ENCODE measurements at places on chromosomes 1 and 21. TPM values are rescaled to one million over a fixed set of nuclear protein-coding genes. Genes with fewer than 3 reads are reported as not detected.

- no peak for DNase-seq
Measured at GRCh38 chr1:119139403-119139802, 1.1 kb downstream of the WARS2 start.

GRCh38 chr1:207885129-207886032 is 25.5 kb downstream of the CD34 start:
- peak; percentile 76 for DNase-seq

GRCh38 chr1:207983044-207983635 is 72.2 kb upstream of the CD34 start:
- no peak for DNase-seq

DNA sequence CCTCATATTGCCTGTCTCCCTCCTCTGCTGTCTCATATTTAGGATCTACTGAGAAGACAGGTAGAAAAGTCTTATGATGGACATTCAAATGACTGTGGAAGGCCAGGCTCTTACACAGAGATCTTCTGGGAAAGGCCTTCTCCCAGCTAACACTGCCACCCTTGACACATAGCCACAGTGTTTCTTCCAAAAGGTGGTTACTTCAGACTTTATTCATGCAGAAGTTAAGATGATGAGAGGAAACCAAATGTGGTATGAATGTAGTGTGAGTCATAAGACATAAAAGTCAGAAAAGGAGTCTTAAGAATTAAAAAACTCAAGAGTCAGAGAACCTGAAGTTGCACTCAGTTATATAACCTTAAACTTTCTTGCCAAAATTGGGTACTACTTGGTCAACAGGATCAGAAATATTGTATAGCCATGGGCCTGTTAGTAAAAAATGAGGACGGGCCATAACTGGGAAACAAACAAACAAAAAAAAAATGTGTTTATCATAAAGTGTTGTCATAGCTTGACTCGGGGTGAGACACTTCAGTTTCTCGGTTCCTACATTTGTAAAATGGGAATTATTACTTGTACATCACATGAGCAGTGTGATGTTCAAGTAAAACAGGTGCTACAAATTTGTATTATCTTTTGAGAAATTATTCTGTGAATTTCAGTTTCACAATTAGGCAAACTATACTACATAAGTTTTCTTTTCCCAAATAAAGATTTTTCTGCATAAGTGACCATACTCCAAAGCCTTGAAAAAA is 1.2 kb upstream of the DENND1B start:
- no peak for DNase-seq

- no peak for DNase-seq
Measured at GRCh38 chr1:228174482-228175315, 9.1 kb downstream of the IBA57 start.

DNA sequence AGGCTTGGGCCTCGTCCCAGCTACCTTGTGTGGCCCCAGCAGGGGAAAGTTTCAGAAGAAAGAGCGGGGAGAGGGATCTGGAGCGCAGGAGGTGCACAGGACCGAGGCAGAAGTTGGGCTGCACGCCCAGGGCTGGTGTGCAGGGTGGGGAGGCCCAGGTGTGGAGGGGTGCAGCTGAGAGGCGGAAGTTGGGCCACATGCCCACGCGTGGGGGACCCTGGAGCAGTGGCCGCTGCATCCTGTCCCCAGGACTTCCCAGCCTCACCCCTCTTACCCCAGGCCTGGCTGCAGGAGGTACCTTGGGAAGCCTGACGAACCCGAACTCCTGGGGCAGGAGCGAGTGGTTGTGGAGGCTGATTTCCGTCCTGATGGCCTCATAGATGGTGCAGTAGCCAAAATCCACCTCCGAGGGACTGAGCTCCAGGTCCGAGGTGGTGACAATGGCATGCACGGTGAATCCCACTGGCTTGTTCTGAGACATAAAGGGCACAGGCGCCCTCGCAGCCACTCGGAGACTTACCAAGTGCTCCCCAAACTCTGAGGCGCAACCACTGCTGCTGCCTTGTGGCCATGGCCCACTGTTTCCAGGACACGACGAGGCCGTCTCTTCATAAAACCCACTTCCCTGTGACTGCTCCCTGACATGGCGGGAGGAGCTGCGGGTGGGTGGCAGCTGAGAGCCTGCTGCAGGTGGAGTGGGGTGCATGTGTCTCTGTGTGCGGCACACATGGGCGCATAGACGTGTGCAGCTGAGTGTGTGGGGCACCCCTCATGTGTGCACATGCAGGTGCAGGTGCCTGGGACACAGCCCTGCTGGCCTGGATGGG is 20.4 kb upstream of the TMEM52 start:
- DNase-seq: no peak

DNA sequence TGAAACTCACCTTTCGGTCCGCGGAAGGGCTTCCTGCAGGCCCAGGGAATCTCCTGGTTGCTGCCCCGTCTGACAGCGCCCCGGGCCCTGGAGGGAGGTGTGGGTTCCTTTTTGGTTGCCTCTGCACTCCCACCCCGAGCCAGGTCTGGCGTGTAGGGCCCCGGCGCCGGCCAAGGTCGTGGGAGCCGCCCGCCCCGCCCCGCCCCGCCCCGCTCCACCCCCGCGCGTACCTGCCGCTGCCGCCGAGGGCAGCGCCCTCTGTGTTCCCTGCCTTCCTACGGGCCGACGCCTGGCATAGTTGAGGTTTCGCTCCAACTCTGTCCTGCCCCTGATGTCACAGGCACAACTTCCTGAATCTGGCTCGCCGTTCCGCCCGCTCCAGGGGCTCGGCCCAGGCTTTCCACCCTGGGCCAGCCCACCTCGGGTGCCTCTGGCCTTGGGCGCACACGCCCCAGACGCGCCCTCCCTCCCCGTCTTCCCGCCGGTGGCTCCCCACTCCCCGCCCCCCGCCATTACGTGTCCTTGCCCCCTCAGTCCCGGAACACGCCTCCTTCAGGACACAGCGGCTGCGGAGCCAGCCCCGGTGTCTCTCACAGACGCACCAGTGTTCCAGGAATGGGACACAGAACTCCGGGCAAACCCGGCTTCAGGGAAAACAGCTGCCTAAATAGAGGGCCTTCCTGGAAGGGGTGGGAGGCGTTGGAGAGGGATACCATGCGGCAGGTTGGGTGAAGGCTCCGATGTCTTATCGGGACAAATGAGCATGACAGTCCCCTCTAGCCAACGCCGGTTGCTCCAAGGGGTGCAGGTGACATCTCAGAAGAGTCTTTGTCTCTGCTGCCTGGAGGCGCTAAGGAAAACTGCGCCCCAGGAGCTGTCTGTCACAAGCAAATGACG is at the start of gene KIAA0040:
Gene KIAA0040 (minus strand): TSS at position 147 of the 897 bp plus-strand sequence. CDS start 31,763 bp downstream, outside the sequence.
- DNase-seq: peak; percentile 32

DNA sequence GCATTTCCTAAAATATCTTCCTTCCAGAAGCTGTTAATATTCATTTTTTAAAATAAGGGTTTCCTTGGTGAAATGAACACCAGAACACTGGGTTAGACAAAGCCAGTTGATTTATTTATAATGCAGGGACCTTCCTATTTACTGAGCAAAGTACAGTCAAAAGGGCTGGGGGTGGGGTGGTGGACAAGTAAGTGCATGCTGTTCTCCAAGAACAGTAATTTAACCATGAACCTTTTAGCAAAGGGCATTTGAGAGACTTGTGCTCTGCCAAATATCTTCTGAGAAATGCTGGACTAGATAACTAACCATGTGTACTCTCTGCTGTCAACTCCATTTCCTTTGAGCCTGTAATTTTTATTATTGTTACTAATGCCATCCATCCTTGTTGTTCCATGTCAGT is 100.2 kb downstream of the OMA1 start:
- DNase-seq: no peak

- DNase-seq: no peak
Measured at GRCh38 chr1:44576456-44577150, 97.7 kb downstream of the TMEM53 start.

- no peak for DNase-seq
Measured at GRCh38 chr1:37851262-37851661, 8.1 kb downstream of the MTF1 start.

DNA sequence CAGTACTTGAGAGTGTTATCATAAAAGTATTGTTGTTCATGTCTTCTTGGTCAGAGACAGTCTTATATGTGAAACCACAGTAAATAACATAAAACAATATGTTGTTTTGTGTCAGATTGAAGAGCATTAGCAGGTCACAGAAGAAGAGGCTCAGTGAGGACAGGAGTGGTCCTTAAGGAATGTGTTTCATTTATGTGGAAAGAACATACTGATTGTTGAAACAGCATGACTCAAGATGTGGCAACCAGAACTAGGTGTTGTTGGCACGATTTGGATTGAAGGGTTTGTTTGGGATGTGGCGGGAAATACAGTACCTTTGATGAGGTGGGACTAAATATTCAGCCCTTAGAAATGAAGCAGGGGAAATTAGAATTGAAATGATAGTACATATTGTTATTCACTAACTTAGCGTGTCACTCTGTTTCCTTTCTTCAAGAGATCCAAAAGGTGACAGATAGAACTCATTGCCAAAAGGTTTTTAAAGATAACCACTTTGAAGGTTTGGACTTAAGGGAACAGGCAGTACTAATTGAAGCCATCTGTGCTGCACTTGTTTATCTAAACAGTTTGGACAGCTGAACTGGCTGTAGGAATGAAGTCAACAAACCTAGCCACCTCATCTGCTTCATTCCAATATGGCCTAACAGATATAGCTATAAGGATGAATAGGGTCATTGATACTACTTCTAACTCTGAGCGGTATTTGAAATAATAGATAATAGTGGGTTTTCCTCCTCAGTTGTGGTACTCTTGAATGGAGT is 14.4 kb downstream of the RALGPS2 start:
- DNase-seq: no peak

- DNase-seq: no peak
Measured at GRCh38 chr1:25550683-25551310, 7.4 kb downstream of the LDLRAP1 start.

- no peak for DNase-seq
Measured at GRCh38 chr21:37240978-37241377, 26.2 kb downstream of the VPS26C start.

GRCh38 chr1:53079251-53079650 is 17.2 kb downstream of the PODN start:
- DNase-seq: no peak

C1orf87 gene
- 0.47 TPM for polyA plus RNA-seq

SH3BGR gene
- polyA plus RNA-seq: 5.8 TPM

SPRR1B gene
- not detected for polyA plus RNA-seq

ITGB2 gene
- 8.1 TPM for polyA plus RNA-seq

OR2C3 gene
- polyA plus RNA-seq: 1.3 TPM

SLAMF9 gene
- polyA plus RNA-seq: not detected

CELSR2 gene
- polyA plus RNA-seq: 24.0 TPM

NIT1 gene
- 49.0 TPM for polyA plus RNA-seq

Data from right renal cortex interstitium (tissue), 3 donors.